ENCODE measurements at places on chromosomes 16 and 17.

- no peak for DNase-seq
Observed at GRCh38 chr17:59423137-59423724, 91.8 kb downstream of the YPEL2 start.

- no peak for DNase-seq
Observed at GRCh38 chr17:5775098-5775497, 190.8 kb upstream of the NLRP1 start.

GRCh38 chr17:79612468-79613194 is 1.8 kb upstream of the RBFOX3 start:
- DNase-seq, result peak; percentile 83

GRCh38 chr16:25580041-25580440 is 111.7 kb upstream of the HS3ST4 start:
- DNase-seq, result no peak

GRCh38 chr16:78693496-78693895 is 594.0 kb downstream of the WWOX start:
- no peak for DNase-seq

DNA sequence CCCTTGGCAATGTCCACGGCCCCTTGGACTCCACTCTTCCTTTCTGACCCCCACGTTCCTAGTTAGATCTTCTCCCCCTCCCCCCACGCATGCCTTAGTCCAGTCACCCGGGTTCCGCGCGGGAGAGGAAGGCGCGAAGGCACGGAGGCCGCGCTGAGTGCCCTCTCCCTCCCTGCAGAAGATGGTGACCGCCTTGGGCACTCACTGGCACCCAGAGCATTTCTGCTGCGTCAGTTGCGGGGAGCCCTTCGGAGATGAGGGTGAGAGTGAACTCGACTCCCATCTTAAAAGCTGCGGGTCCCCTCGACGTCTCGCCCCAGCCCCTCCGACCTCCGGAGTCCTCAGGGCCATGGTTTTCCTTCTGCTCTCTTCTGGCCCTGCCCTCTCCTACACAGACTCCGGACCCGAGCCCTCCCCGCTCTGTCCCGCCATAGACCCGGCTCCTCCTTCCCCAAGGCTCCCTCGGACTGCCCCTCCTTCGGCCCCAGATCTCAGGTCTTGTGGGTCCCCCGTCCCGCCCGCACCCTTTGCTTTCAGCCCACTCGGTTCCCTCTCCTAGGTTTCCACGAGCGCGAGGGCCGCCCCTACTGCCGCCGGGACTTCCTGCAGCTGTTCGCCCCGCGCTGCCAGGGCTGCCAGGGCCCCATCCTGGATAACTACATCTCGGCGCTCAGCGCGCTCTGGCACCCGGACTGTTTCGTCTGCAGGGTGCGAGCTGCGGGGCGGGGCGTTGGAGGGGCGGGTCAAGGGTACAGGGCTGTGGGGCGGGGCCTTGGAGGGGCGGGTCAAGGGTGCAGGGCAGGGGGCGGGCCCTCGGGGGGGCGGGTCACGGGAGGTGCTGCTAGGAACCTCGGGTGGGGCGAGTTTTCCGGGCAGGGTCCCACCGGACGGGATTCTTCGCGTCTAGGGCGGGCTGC is 4.6 kb downstream of the TGFB1I1 start:
- DNase-seq, result no peak

DNA sequence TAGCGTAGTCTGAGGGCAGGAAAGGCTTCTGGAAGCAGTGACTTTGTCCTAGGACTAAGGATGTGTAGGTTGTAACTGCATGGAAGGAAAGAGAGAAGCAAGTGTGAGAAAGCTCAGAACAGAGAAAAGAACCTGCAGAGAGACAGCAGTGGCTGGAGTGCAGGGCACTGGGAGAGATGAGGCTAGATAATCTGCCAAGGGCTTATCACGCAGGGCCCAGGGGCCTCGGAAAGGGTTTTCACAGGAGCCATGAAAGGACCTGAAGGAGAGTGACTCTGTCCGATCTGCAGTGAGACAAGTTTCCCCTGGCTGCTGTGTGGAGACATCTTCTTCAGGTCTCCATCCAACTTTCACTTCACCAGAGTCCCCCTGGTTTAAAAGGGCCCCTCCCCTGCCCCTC is 7.1 kb upstream of the SRCAP start:
- DNase-seq, result no peak

DNA sequence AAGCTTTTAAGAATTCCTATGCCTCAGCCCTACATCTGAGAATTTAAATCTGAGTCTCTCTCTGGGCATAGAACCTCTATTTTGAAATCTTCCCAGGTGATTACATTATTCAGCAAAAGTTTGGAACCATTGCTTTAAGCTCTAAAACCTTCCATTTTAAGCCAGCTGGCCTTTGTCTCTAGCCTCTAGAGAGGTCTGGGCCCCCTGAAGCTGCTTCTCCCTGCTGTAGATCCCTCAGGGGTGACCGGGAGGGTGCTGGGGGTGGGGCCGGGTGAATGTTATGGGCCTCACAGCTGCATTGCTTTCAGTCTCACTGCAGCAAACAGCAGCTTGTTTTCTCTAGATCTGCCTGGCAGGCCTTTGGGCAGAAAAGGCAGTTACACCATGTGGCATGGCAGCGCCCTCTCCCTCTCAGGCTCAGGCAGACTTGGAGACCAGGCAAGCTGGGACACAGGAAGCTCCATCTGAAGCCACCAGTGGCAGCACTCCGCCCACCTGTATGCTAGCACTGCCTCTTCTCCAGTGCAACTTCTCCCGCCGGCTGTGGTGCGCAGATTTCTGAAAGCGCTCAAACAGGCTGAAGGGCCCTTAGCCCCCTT is 66.3 kb downstream of the MPRIP start:
- DNase-seq, result no peak

DNA sequence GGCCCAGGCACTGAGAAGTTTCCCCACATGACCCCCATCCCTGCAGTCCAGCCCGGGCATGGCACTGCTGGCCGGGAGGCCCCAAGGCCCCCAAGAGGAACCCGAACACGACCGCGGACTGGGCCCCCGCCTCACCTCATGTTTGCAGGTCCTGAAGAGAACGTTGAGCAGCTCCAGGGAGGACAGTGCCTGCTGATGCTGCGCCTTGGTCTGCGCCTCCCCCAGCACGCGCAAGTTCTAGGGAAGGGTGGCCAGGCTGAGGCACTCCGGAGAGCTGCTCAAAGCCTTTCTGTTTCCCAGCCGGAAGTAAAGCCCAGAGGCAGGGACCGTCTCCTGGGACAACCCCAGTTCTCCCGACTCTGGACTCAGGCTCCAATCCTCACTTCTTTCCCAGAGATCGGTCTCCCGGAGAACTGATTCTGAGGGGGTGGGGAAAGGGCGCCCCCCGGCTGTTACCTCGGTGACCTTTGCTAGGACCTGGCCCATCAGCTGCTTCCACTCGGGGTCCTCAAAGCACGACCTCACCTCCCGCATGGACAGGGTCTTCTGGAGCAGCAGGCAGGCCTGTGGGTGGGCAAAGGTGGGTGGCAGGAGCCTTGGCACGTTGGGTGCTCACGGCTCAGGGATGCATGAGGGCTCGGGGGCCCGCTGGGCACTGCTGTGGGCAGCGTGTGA is 13.7 kb downstream of the MYBBP1A start:
- no peak for DNase-seq

GRCh38 chr16:80807906-80808305 is 3.5 kb upstream of the CDYL2 start:
- no peak for DNase-seq

- DNase-seq, result peak; percentile 8
Observed at GRCh38 chr16:1244881-1245280, 4.4 kb downstream of the TPSAB1 start.

DNA sequence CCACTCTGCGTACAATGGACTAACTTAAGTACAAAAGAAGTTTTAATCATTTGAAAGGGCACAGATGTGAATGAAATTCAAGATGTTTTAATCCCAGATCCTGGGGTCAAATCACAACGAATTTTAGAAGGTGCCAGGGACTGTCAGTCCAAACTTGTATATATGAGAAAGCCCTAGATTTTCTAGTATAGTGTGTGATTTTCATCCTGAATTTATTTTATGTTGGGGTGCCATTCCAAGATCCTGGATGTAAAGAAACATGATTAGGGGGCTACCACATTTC is 64.3 kb downstream of the TUBD1 start:
- DNase-seq, result peak; percentile 56

DNA sequence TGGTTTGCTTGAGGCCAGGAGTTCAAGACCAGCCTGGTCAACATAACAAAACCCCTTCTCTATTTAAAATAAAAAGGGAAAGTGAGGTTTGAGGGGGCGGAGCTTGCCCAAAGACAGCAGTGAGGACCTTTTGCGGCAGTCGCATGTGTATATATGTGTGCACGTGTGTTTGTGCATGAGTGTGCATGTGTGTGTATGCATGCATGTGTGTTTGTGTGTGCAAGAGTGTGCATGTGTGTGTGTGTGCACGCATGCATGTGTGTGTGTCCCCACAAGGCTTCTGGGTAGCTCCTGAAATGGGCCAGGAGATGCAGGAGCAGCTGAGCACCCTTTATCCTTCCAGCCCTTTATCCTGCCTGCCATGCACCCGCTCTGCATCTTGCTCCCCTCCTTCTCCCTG is 9.0 kb downstream of the RHBDL3 start:
- DNase-seq, result no peak

- no peak for DNase-seq
Observed at GRCh38 chr16:58272855-58273254, 22.0 kb downstream of the PRSS54 start.

GRCh38 chr16:31143011-31143693 is 6.7 kb downstream of the PRSS36 start:
- DNase-seq, result no peak

GRCh38 chr17:50129353-50129727 is 620 bp downstream of the SAMD14 start:
- DNase-seq, result no peak

- DNase-seq, result no peak
Observed at GRCh38 chr17:35778641-35779196, 16.7 kb downstream of the MMP28 start.

GRCh38 chr16:69286941-69287713 is 24.0 kb upstream of the VPS4A start:
- peak; percentile 55 for DNase-seq

Measured in HAP-1 (cell line).